ENCODE measurements at places on chromosomes 4 and X. TPM values are rescaled to one million over a fixed set of nuclear protein-coding genes. Genes with fewer than 3 reads are reported as not detected.
A peak's percentile ranks its signal among the peaks of the same experiment; 100 is the strongest.

DNA sequence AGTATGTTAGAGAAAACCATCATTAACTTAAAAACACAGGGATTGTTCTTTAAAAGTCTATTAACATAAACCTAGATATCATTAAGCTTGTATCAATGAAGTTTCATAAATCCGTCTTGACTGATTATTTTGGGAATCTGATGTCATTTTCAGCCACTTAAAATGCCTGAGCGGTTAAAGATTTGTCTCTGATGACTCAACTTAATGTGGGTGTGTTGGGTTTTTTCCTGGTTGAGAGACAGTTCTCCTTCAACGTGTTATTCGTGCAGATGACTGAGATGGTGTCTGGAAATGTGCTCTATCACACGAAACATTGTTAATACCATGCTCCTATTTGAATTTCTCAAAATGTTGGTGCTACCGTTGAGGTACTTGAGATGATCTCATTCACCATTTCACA is 227.3 kb upstream of the TENM3 start:
- DNase-seq: no peak

GRCh38 chr4:181562399-181562798 is 680.8 kb upstream of the TENM3 start:
- DNase-seq: no peak

DNA sequence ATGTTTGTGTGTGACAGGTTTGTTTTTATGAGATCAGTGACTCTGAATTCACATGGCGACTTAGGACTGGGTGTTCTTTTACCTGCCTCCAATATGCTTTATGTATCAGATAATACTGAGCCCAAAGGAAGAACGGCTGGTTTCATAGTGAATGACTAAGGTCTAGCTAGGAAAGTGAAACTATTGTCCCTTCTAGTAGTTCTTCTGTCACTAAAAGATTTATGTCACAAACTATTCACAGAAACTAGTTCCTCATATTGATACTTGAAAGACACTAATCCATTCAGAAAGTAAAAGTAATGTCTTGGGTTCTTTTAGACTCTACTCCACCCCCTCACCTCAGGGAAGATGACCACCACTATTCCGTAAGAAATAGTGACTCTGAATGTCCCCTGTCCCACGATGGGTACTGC is 81.7 kb downstream of the EGF start:
- DNase-seq: no peak

DNA sequence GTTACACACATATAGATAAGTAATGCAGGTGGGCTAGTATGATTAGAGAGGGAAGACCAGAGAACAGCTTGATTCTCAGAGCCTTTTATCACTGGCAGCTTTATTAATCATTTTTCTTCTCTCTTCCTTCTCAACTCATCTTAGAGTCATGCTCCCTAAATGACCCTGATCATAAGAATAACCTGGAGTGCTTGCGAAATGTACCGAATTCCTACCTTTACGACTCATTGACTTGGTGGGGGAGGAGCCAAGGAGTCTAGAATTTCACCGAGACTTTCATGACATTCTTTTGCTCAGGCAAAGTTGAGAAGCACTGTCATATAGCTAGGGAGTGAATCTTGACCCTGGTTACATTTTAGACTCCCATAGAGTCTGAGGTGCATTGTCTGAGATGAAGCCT is 298.9 kb upstream of the PUDP start:
- DNase-seq: no peak

- no peak for DNase-seq
Measured at GRCh38 chr4:6857009-6857882, 52.4 kb upstream of the TBC1D14 start.

DNA sequence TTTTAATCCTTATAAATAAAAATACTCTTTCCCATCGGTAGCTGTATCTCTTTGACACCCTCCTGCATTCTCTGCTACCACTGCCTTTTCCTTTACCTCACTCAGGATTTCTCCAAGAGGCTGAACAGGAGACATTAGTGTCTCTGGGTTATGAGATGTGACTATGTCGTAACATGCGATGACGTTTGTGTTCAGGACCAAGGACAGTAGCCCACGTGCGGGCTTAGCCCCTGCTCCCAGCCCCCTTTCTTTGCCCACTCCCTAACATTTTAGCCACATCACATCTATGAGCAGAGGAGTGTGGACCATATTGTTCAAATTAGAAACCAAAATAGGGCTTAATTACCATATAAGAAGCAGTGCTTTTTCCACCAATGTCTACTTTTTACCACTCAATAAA is 369.3 kb downstream of the FBXW7 start:
- no peak for DNase-seq

DNA sequence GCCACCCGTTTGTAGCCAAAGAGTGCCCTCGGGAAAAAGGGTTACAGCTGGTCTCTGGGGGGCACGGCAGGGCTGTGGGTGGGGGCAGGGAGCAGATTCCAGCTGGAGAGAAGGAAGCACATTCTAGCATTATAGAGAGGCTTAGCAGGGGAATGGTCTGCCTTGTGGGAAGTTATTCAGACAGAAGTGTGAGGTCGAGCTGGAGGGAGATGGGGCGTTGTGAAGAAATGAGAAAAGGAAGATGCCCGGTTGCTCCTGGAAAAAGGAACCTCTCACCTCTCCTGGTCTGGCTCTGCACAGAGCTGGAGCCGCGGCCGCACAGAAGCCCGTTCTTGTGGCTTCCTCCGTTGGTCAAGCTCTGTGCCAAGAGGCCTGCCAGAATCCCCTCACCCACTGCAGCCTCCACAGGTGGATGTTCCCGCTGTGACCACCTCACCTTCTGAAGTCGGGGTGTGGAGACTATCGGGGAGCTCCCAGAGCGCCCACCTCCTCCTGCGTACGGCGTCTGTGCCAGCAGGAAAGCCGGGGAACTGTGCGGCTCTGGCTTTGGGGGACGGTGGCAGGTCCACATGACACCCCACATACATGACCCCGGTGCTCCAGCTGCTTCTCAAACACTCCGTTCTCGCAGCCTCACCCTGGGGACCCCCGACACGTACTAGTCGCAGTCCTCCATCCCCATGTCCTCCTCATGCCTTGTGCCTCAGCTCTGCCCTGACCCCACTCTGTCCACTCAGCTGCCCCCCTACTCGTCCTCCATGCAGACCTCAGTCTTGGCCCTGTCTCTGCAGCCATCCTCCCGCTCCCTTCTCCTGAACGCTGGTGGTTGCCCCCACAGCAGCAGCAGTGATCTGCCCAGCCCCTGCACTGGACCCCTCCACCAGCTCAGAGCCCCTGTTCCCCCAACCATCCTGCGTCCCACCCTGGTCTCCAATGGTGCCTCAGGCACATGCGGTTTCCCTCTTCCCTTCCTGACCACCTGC is 52.2 kb upstream of the HGFAC start:
- DNase-seq: no peak

- DNase-seq: no peak
Measured at GRCh38 chrX:124679199-124679598, 332.8 kb downstream of the SH2D1A start.

DNA sequence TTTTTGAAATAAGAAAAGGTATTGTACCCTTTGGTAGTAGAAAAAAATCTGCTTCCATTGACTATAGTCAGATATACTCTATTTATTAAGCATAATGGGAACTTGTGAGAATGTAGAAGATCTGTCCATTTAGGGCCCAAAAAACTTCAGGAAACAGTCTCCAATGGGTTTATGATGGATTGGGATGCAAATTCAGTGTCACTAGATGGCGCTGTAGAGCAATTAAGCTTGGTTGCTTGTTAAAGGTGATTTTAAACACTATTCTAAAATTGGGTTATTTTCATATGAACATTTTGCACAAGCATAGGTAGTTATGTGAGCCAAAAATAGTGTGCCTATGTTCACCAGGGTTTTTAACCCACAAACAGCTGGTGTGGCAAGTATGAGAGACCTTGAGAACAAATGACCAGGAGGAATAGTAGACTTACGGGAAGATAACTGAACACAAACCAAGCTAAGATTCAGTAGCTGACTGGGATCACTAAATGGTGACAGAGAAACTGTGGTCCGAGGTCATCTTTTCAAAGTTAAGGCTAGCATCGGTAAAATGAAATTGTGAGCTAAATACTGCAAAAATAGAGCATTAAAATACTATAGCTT is 80.3 kb upstream of the LSM6 start:
- no peak for DNase-seq

DNA sequence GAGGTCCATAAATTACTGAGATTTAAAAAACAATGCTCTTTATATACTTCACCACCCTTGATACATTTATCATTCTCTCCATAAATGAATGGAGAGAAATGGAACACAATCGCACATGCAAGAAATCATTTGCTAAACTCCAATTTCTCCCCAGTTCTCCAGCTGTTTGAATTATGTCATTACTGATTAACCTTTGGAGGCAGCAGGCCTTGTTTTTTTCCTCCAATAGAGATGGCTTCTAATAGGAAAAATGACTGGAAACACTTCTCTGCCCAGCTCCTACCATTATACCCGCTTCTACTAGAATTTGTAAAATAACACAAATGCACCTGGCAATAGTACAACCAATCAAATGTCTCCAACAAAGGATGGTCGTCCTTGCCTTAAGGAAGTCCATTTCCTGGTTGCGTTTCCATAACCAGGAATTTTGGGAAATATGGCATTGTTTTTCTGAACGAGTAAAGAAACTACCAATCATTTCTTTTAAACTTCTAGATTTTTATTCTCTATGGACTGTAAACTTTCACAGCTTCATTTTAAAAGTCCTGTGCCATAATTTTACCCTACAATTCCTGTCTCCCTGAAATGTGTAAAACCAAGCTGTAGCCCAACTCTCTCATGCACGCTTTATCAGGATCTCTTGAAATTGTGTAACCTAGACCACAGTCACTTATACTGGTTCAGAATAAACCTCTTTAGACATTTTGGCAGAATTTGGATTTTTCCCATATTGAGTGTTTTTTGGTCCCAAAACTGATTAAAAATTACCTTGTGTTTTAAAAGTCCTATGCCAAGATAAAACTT is 60.1 kb downstream of the APBB2 start:
- no peak for DNase-seq

GRCh38 chr4:24693636-24694035 is 101.7 kb upstream of the SOD3 start:
- no peak for DNase-seq

DNA sequence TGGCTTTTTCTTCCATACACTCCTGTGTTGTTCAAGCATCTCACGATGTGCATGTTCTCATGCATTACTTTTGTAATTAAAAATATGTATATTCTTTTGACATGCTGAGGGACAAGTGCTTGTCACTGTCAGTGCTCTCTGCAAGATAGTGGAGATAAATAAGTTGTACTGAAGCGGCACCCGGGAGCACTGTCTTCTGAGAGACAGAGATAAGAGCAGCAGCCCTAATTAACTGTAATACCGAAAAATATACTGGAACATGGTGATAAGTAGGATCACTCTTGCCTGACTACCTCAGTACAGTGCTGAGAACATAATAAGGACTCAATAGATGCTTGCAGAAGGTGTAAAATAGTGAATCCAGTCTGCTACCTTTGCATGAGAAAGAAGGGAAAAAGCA is 9.4 kb upstream of the GPR173 start:
- DNase-seq: no peak

DNA sequence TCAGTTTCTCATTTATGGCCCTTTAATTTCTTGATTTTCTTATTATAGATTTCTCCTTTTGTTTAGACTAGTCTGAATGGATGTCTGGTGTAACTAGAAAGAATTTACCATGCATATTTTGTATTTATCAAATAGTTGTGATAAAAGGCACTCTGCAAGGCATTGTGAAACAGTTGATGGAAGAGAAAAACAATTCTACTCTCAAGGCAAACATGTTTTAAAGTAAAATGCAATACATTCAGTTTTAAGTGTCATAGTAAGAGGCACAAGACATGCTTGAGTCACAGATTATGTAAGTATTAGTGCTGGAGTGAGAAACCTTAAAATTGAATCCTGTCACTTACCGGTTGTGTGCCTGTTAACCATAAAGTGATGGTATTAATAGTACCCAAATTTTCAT is 283.3 kb upstream of the DKK2 start:
- no peak for DNase-seq

- DNase-seq: peak; percentile 58
Measured at GRCh38 chr4:147732518-147733235, 789 bp downstream of the ARHGAP10 start.

PCYT1B gene
- total RNA-seq: 27.4 TPM

LRIT3 gene
- 0.09 TPM for total RNA-seq

FOXR2 gene
- total RNA-seq: not detected

CEP135 gene
- total RNA-seq: 12.6 TPM

YY2 gene
- 1.8 TPM for total RNA-seq

LIMCH1 gene
- 3.3 TPM for total RNA-seq

Measured in H9 (cell line).